ENCODE measurements at places on chromosomes 2 and 18. TPM values are rescaled to one million over a fixed set of nuclear protein-coding genes. Genes with fewer than 3 reads are reported as not detected.

The NDUFAF7 gene
- total RNA-seq: 24.8 TPM

The NCOA1 gene
- 24.4 TPM for total RNA-seq

The DES gene
- not detected for total RNA-seq

The ICOS gene
- total RNA-seq: 26.9 TPM

The CARF gene
- 8.2 TPM for total RNA-seq

The GPR55 gene
- 42.1 TPM for total RNA-seq

The OTOS gene
- not detected for total RNA-seq

The PLEKHH2 gene
- total RNA-seq: 0.54 TPM

The CYP27C1 gene
- total RNA-seq: not detected

The IL36G gene
- not detected for total RNA-seq

The ACMSD gene
- not detected for total RNA-seq

The CNOT9 gene
- total RNA-seq: 82.5 TPM

The KCNE4 gene
- not detected for total RNA-seq

The BOLL gene
- not detected for total RNA-seq

The FAP gene
- not detected for total RNA-seq

The TGFA gene
- total RNA-seq: not detected

The ALK gene
- not detected for total RNA-seq

The IL18R1 gene
- 19.8 TPM for total RNA-seq

The CNGA3 gene
- total RNA-seq: not detected

The ALLC gene
- total RNA-seq: not detected

The EN1 gene
- not detected for total RNA-seq

The FRZB gene
- not detected for total RNA-seq

The ZNF396 gene
- total RNA-seq: 1.1 TPM

The SULT1C4 gene
- total RNA-seq: not detected
